ENCODE measurements at places on chromosomes 7 and 10. TPM values are rescaled to one million over a fixed set of nuclear protein-coding genes. Genes with fewer than 3 reads are reported as not detected.

LBX1 gene
- total RNA-seq = under 0.01 TPM

IL15RA gene
- 16.4 TPM for total RNA-seq

APBB1IP gene
- total RNA-seq = 0.18 TPM

CXCL12 gene
- total RNA-seq = 255 TPM

AGBL3 gene
- total RNA-seq = under 0.01 TPM

NEUROD6 gene
- total RNA-seq = not detected

AGAP6 gene
- 2.5 TPM for total RNA-seq

STOX1 gene
- total RNA-seq = not detected

CAV2 gene
- 76.2 TPM for total RNA-seq

CTTNBP2 gene
- not detected for total RNA-seq

UNCX gene
- total RNA-seq = not detected

C10orf90 gene
- total RNA-seq = 0.18 TPM

VSTM4 gene
- total RNA-seq = 3.1 TPM

MLXIPL gene
- 1.5 TPM for total RNA-seq

ERLIN1 gene
- total RNA-seq = 36.1 TPM
